ENCODE measurements at places on chromosomes 12 and 14.

GRCh38 chr14:73825551-73826188, 26.0 kb upstream of the PTGR2 start:
- peak; percentile 73 for DNase-seq

DNA sequence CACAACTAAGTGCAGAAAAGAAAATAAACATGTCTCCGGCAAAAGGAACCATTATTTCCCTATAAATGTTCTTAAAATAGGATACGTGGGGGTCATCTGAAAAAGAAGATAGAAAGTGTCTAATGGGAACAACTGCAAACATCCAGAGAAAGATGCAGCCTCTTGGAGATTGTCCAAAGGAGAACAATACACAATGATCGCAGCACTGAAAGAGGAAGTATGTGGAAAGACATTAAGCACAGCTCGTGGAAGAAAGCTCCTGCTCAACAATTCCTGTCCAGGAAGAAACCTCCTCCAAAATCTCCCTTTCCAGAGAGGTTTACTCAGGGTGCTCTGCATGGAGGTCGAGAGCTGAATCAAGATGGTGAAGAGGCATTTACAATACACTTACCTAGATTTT, 2.5 kb upstream of the LALBA start:
- no peak for DNase-seq

DNA sequence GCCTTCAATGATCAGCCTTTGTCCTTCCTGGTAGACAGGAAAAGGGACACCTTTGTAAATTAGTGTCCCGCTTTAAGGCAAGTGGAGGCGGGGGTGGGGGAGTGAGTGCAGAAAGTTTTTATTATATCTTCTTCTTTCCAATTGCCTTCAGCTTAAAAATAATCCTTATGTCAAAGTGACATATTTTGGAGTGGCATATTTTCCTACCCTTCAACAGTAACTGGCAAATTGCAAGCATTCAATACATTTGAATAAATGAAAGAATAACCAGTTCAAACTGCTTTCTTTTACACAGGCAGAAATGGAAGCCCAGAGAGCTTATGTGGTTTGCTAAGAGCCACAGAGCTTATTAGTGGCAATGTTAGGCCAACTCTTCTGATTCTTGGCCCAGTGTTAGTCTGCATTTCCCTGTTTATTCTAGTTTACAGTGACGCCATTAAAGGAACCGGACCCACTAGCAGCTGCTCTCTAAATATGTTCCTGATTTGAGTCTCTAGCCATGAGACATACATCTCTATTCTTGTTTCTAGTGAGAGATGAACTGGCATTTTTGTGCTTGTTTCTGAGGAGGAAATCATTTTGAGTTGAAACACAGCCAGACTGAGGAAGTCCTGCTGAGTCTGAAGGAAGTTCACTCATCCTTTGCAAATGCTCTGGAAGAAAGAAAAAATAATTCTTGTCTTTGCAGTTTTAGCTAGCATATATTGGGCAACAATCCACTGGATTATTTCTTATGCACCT, 468.7 kb downstream of the NOVA1 start:
- DNase-seq: no peak

DNA sequence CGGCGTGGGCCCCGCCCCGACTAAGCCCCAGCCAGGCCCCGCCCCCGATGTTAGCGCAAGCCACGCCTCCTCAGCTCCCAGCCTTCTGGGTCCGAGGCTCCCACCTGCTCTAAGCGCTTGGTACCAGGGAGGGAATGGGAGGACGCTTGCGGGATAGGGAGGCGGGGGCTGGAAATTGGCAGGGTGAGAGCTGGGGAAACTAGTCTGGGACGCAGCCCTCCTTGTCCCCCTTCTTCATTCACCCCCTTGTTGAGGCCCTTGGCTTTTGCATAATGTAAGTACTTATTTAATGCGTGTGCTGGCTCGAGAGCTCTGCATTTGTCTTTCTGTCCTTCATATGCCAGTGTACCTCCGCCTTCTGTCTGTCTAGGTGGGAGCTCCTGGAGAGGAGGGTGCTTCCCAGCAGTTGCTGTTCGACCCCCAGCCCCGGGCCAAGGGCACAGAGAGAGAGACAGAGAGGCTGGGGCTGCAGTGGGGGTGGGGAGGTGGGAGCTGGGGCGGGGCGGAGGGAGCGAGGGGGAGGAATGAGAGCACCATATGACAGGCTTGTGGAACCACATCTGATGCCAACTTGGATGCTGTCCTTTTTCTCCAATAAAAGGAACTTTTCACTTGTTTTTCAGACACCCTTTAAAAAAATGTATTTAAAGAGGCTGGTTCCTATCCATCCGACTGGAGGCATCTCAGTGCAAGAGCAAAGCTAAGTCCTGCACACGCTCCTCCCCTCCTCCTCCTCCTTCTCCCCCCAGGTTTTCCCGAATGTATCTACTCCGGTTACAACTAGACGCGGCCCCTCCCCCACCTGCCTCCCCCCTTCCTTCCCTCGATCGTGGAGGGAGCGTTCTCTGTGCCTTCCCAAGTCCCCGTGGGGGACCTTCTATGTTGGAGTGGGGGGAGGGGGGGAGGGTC, 25.6 kb upstream of the MAP1LC3B2 start:
- DNase-seq: peak; percentile 60

GRCh38 chr12:52438305-52439301, 4.4 kb upstream of the KRT75 start:
- DNase-seq: no peak

DNA sequence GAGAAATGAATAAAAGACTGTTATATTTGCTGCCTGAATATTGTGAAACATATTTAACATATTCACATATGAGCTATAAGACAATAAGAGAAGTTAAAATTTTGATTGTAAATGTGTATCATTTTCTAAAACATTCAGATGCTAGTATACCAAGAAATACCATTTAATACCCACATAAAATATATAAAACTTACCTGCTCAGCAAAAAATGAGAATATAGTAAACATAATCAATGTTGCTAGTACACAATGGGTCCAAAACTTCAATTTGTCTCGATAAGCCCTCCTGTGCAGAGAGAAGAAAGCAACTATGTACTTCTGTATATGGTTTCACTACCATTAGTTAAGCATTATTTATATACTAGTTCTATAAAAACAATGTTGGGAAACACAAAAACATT, 9.6 kb upstream of the SYCP3 start:
- no peak for DNase-seq

DNA sequence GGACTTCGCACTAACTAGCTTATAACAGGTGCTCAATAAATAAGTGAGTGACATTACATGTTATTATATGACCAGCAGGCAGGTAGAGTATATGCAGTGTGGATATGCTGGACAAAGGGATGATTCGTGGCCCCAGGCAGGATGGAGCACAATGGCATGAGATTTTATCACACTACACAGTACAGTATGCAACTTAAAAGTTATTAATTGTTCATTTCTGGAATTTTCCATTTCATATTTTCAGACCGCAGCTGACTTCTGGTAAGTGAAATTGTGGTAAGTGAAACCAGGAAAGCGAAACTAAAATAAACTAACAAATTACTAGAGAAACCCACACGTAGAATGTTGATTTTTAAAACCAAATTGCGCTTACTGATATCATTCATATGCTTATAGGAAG, 3.3 kb downstream of the PARP11 start:
- DNase-seq: no peak

DNA sequence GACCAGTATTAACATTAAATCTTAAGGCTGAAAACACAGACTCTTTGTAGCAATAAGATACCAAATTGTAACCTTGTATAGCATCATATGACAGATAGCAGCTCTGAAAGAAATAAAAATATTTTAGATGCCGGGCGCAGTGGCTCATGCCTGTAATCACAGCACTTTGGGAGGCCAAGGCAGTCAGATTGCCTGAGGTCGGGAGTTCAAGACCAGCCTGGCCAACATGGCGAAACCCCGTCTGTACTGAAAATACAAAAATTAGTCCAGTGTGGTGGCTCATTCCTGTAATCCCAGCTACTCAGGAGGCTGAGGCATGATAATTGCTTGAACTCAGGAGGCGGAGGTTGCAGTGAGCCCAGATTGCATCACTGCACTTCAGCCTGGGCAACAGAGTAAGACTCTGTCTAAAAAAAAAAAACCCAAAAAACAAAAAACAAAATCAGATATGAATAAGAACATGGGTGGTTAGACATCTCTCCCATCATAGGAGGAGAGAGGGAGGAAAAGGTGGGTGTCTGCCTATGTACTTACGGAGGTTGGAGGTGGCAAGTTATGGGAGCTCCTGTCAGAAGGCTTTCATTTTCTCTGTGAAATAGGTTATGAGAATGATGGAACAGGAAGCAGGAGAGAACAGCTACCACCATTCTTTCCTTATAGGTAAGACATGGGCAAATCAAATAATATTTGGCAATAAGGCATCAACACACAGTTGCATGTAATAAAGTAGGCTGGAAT, 7.6 kb upstream of the HEBP1 start:
- no peak for DNase-seq

DNA sequence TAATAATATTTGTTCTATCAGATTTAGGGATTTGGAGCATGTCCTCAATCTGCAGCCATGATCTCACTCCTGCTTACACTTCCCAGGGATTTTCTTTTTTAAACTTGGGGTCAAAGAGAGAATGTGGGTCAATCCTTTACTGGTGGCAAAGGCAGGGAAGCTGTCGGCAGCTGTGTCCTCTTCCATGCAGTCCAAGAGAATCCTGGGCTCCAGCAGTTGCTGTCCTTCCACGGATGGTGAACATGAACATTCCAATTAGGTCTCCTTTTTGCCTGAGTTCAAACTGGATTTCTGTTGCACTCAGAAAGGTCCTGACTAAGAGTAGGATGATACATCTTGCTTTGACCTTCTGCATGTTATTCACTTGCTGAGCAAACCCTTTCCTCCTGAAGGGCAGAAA, 73.9 kb downstream of the ARL6IP4 start:
- no peak for DNase-seq
